ENCODE measurements at places on chromosomes 7 and 10. TPM values are rescaled to one million over a fixed set of nuclear protein-coding genes. Genes with fewer than 3 reads are reported as not detected.

GRCh38 chr7:131045526-131045925, 282.1 kb upstream of the MKLN1 start:
- DNase-seq: no peak
- no peak overlapping the region for H3K27ac ChIP-seq
- peaks cover 27% of the 10 kb centered on the region for H3K4me1 ChIP-seq
- H3K4me3 ChIP-seq: no peak overlapping the region
- no peaks in the 10 kb centered on the region for H3K36me3 ChIP-seq

The NAT16 gene
- not detected for total RNA-seq

GRCh38 chr10:129547608-129548007, 80.6 kb downstream of the MGMT start:
- no peaks in the 10 kb centered on the region for H3K27me3 ChIP-seq
- DNase-seq: no peak
- no peaks in the 10 kb centered on the region for H3K4me1 ChIP-seq
- H3K4me3 ChIP-seq: no peak overlapping the region
- H3K36me3 ChIP-seq: no peaks in the 10 kb centered on the region

DNA sequence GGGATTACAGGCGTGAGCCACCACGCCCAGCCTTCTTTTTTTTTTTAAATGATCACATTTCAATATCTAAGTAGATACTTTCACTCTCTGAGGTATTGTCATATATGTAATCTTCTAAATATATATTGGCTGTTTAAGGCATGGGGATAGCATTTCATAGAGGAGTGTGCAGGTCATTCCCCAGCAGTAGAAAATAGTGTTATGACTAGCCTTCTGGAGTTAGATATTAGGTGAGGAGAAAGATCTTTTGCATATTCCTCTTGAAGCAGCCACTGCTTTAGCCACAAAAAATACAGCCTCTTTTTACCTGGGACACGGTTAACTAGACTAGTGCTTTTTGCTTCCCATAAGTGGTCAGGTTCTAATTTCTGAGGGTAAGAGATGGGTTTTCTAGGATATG, 28.9 kb downstream of the ADD3 start:
- H3K4me3 ChIP-seq: no peak overlapping the region
- H3K4me1 ChIP-seq: peaks cover 69% of the 10 kb centered on the region
- H3K27ac ChIP-seq: no peak overlapping the region
- no peaks in the 10 kb centered on the region for H3K36me3 ChIP-seq
- H3K27me3 ChIP-seq: no peaks in the 10 kb centered on the region
- DNase-seq: no peak

GRCh38 chr7:91351374-91351773, 87.1 kb downstream of the FZD1 start:
- H3K36me3 ChIP-seq: no peaks in the 10 kb centered on the region
- no peaks in the 10 kb centered on the region for H3K4me1 ChIP-seq
- no peak for DNase-seq
- no peak overlapping the region for H3K4me3 ChIP-seq
- no peak overlapping the region for H3K27ac ChIP-seq

GRCh38 chr10:49484486-49485235, 54.3 kb downstream of the ERCC6 start:
- H3K4me1 ChIP-seq: no peaks in the 10 kb centered on the region
- H3K27me3 ChIP-seq: no peaks in the 10 kb centered on the region
- no peak for DNase-seq
- H3K36me3 ChIP-seq: no peaks in the 10 kb centered on the region
- no peak overlapping the region for H3K4me3 ChIP-seq
- no peak overlapping the region for H3K27ac ChIP-seq

DNA sequence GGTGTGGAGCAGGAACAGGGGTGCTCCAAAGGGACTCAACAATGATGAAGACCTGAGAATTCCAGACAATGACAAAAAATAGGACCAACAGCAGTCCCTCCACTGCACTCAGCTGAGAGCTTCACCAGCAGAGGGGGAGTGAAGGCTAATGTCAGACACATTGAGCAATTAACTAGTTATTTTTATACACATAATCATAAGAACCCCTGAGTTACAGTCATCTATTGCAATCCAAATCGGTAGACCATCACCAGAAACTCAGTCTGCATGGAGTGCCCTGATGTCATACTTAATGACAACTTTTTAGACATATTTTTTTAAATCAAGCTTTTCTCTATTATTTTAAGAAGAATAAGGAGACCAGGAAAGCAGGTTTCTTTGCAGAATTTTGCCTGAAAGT, 30.6 kb upstream of the IKZF1 start:
- H3K27me3 ChIP-seq: no peaks in the 10 kb centered on the region
- H3K4me1 ChIP-seq: peaks cover 62% of the 10 kb centered on the region
- no peaks in the 10 kb centered on the region for H3K36me3 ChIP-seq

- no peak overlapping the region for H3K27ac ChIP-seq
- H3K27me3 ChIP-seq: no peaks in the 10 kb centered on the region
- no peaks in the 10 kb centered on the region for H3K36me3 ChIP-seq
- H3K4me1 ChIP-seq: no peaks in the 10 kb centered on the region
- no peak for DNase-seq
- H3K4me3 ChIP-seq: no peak overlapping the region
Observed at GRCh38 chr10:76491216-76491615, 1059.8 kb downstream of the LRMDA start.

The SPDYE2 gene
- total RNA-seq: 1.1 TPM

DNA sequence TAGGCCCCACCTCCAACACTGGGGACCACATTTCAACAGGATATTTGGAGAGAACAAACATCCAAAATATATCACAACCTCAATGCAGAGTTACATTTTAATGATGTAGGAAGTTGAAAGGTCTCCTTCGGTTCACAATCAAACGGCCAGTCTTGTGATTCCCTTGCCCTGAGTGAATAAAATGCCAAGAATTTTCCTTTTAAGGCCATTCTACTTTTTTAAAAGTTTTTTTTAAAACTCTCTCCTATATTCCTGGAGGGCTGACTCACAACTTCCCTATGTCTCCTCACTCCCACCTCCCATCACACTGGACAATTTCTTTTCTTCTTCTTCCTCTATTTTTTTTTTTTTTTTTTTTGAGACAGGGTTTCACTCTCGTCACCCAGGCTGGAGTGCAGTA, 693.6 kb upstream of the AUTS2 start:
- H3K4me1 ChIP-seq: no peaks in the 10 kb centered on the region
- no peaks in the 10 kb centered on the region for H3K36me3 ChIP-seq
- no peak overlapping the region for H3K4me3 ChIP-seq
- DNase-seq: no peak

GRCh38 chr7:16616122-16616521, 29.4 kb downstream of the ANKMY2 start:
- no peaks in the 10 kb centered on the region for H3K4me1 ChIP-seq
- no peak for DNase-seq
- no peaks in the 10 kb centered on the region for H3K27me3 ChIP-seq
- no peak overlapping the region for H3K27ac ChIP-seq

DNA sequence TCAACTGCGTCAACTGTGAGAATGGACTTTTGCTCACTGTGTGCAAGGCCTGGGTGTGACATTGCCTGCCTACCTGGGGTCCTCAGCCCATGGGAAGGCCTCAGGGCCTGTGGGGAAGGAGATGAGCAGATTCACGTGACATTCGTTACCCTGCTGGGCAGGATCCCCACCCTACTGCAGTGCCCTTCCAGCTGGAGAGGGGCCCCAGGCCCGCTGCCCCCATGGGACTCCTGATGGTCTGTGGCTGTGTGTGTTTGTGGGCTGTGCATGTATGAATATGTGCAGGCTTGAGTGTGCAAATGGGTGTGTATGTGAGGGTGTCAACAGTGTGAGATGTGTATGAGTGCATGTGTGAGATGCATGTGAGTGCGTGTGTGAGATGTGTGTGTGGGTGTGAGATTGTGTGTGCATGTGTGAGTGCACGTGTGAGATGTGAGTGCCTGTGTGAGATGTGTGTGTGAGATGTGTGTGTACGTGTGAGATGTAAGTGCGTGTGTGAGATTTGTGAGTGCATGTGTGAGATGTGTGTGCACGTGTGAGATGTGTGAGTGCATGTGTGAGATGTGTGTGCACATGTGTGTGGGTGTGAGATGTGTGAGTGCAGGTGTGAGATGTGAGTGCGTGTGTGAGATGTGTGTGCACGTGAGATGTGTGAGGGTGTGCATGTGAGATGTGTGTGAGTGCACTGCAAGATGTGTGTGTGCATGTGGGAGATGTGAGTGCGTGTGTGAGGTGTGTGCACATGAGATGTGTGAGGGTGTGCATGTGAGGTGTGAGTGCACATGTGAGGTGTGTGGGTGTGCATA, 29.7 kb downstream of the PPIF start:
- H3K4me3 ChIP-seq: no peak overlapping the region
- no peak overlapping the region for H3K27ac ChIP-seq
- no peak for DNase-seq
- H3K4me1 ChIP-seq: no peaks in the 10 kb centered on the region
- no peaks in the 10 kb centered on the region for H3K36me3 ChIP-seq
- no peaks in the 10 kb centered on the region for H3K27me3 ChIP-seq

DNA sequence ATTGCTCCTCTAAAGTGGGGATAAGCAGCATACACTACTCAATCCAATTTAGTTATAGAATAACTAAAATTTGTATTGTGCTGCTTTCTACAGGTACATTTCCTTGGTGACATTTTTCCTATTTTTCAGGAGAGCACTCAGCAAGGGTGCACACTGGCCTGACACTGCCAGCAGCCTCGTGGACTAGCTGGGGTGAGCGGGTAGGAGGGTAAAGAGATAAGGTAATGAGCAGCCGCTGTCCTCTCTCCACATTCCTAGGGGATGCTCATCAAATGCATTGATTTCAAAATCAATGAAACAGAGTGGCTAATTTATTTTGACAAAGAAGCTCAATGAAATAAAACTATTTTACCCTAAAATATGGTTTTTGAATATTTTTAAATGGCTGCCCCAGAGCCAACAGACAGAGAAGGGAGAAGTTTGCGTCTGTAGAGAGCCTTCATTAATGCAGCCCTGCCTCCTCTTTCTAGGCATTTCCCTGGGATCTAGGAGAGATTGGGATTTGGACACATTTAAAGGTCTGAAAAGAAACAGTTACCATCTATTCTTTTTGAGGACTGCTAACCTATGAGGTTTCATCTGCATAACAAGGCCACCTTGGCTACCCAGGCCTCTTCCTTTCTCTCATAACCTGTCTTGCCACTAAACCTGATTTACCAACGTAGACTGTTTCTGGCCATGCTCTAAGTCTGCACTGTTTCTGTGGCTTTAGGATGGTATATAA, 561.0 kb downstream of the IPMK start:
- H3K4me1 ChIP-seq: no peaks in the 10 kb centered on the region
- no peaks in the 10 kb centered on the region for H3K36me3 ChIP-seq
- H3K27me3 ChIP-seq: no peaks in the 10 kb centered on the region

The NKX2-3 gene
- total RNA-seq: not detected

DNA sequence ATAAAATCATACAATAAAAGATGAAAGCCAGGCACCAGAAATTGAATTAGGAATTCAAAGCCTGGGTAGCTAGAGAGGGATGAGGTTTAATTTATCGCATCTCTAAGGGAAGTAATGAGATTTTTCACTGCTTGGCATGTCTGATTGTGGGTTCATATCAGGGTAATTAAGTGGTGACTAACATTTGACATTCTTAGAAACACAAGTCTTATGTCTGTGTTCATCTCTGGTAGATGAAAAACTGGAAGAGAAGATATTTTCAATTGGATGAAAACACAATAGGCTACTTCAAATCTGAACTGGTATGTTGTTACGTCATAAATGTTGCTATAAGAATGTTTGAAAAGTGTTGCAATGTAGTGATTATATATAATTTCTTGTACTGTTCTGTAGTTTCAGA, 36.8 kb upstream of the ARMS2 start:
- H3K36me3 ChIP-seq: peaks cover 3% of the 10 kb centered on the region
- DNase-seq: no peak
- no peaks in the 10 kb centered on the region for H3K27me3 ChIP-seq
- peaks cover 77% of the 10 kb centered on the region for H3K4me1 ChIP-seq

DNA sequence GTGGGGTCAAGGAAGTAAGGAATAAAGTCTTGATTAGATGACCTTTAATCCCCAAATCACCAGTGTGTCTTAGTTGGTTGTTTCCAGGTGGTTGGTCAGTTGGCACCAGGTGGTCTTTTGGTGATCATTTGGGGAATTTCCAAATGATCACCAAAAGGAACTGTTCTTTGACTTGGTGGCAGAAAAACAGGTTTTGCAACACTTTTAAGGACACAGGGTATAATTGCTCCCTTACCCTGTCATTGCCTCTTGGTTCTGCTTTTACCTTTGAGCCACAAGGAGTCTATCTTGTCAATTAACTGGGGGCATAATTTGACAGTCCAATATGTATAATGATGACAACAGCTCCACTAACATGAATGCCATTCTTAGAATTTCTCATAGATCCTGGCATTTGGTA, 104.2 kb downstream of the ADK start:
- no peaks in the 10 kb centered on the region for H3K36me3 ChIP-seq
- no peaks in the 10 kb centered on the region for H3K27me3 ChIP-seq
- H3K4me3 ChIP-seq: no peak overlapping the region

- no peak overlapping the region for H3K27ac ChIP-seq
- DNase-seq: peak; percentile 38
- H3K36me3 ChIP-seq: no peaks in the 10 kb centered on the region
Observed at GRCh38 chr7:31134246-31135188, 82.4 kb downstream of the ADCYAP1R1 start.

The GNGT1 gene
- not detected for total RNA-seq

DNA sequence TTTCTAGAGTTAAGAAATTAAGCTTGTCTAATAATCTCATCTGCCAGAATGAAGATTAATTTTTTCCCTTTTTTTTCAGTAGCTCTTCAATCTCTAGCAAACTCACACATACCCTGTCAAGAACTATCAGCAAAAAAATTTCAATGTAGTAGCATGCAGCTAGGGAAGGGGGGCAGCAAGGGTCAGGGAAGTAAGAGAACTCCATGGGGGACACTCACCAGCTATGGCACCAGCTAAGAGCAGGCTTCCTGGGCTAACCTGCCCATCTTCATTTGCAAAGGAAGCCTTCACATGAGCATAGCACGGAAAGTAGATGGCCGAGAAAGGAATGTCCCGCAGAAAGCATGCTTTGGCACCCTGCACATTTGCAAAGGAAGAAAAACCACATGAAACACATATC, 190.4 kb downstream of the SLC25A13 start:
- no peak for DNase-seq
- no peaks in the 10 kb centered on the region for H3K27me3 ChIP-seq
- H3K36me3 ChIP-seq: no peaks in the 10 kb centered on the region
- no peaks in the 10 kb centered on the region for H3K4me1 ChIP-seq
- H3K4me3 ChIP-seq: no peak overlapping the region

GRCh38 chr7:154409703-154410311, 357.6 kb downstream of the DPP6 start:
- H3K27me3 ChIP-seq: no peaks in the 10 kb centered on the region
- H3K4me1 ChIP-seq: no peaks in the 10 kb centered on the region
- no peak overlapping the region for H3K27ac ChIP-seq
- no peak overlapping the region for H3K4me3 ChIP-seq
- DNase-seq: no peak

The SLC16A12 gene
- total RNA-seq: not detected

DNA sequence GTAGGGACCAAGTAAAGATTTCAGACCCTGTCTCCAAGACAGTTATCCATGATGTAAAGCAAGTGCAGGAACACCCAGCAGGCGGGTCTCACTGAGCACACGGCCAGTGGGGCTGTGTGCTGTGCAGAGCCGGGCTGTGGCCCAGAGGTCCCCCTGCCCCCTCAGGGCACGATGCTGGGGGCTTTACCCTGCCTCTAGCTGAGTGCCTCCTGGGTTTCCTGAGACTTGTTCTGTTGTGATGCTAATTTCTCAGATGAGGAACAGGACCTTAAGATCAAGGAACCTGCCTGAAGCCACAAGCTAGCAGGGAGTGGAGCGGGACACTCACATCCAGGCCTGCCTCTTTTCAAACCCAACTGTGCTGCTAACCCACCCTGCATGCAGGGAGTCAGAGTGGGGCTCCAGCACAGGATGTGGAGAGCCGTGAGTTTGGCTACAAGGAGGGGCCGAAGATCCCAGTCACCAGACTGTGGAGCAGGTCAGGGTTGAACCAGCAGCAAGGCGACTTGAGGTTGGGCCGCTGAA, 76.1 kb upstream of the LYZL2 start:
- peaks cover 44% of the 10 kb centered on the region for H3K4me1 ChIP-seq
- DNase-seq: no peak
- H3K27ac ChIP-seq: peak overlapping the region; percentile 86
- no peaks in the 10 kb centered on the region for H3K36me3 ChIP-seq
- no peaks in the 10 kb centered on the region for H3K27me3 ChIP-seq

The GPR15LG gene
- total RNA-seq: not detected

Measured in naive thymus-derived CD4-positive, alpha-beta T cell (primary cell).